ENCODE measurements at places on chromosomes 7 and 10. TPM values are rescaled to one million over a fixed set of nuclear protein-coding genes. Genes with fewer than 3 reads are reported as not detected.

The CTAGE15 gene
- total RNA-seq, result not detected

The ADAM8 gene
- 0.68 TPM for total RNA-seq

The FAM25G gene
- not detected for total RNA-seq

The CCDC146 gene
- total RNA-seq, result 1.4 TPM

The SVOPL gene
- total RNA-seq, result not detected

The TDRD1 gene
- under 0.01 TPM for total RNA-seq

Measured in dermis blood vessel endothelial cell (primary cell).